ENCODE measurements at places on chromosomes 5 and 9. TPM values are rescaled to one million over a fixed set of nuclear protein-coding genes. Genes with fewer than 3 reads are reported as not detected.

GRCh38 chr5:88662846-88663245 is 220.1 kb downstream of the MEF2C start:
- DNase-seq, result no peak

DNA sequence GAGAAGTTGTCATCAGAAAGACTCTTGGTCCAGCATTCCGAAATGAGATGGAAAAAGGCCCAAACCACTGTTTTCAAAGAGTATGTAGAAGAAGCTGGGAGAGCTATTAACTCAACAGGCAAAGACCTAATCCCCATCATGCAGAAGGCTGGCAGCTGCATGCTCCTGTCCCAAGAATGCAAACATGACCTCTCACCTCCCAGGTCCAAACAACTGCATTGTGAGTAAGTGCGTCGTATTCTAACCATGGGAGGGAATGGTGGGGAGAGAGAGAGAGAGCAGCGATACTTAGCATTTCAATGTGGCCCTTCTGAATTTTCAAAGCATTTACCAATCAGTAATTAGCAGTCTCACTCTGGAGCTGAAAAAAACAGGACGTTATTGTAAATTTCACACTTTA is 27.6 kb downstream of the TRPC7 start:
- no peak for DNase-seq

GRCh38 chr5:528629-529511 is 4.6 kb upstream of the SLC9A3 start:
- no peak for DNase-seq

GRCh38 chr5:173925449-173926071 is 37.4 kb downstream of the CPEB4 start:
- peak; percentile 43 for DNase-seq

The TOR4A gene
- total RNA-seq, result 31.3 TPM

The PCDHA9 gene
- total RNA-seq, result 0.49 TPM

Measured in fibroblast of the aortic adventitia (primary cell).